ENCODE measurements at places on chromosomes 16 and 17.

GRCh38 chr17:77601054-77601979, 357.2 kb upstream of the TNRC6C start:
- no peak for DNase-seq

DNA sequence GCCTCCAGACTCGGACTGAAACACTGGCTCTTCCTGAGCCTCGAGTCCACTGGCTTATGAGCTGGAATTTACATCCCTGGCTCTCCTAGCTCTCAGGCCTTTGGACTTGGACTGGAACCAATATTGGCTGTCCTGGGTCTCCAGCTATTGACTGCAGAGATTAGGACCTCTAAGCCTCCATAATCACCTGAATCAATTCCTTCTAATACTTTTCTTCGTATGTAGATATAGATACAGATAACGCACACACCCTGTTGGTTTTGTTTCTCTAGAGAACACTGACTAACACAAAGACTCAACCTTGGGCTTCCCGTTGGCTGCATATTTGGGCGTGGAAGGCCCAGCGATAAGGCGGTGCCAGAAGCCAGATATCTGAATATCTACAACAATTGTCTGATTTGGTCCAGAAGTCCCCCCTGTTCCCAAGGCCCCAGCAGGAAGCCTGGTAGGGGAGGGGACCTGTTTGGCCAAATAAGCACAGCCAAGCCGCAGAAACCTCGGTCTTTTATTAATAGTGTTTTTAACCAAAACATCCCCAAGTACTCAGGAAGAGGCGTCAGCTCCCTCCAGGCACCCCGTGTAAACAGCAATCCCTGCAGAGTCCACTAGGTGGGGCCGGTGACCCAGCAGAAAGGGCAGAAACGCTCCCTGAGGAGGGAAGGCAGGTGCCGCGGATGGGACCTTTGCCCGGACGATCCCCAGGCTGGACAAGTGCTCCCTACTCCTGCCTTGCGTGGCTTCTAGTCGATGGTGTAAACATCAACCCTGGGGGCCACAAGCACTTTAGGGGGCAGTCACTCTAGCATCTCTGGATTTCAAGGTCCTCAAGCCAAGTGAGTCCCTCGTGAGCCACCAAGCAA, 57.0 kb downstream of the ABR start:
- DNase-seq, result peak; percentile 87

DNA sequence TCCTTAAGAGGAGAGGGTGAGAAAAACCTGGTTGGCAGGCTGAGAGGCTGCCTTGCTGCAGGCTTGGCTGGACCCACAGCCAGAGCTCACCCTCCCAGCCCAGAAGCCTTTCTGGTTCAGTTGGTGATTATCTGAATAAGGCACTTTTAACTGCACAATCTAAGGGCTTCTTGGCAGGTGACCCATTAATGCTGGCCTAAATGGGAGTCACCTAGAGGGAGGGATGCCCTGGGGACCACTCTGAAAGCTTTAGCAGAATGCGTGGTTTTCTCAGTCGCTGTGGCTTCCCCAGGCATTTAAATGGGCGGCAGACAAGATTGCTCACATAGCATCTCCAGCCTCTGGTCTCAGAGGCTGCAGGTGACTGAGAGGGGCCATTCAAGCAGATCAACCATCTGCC, 33.2 kb upstream of the SHISA9 start:
- DNase-seq, result no peak

GRCh38 chr17:55063885-55064874, 95.6 kb downstream of the STXBP4 start:
- no peak for DNase-seq

- peak; percentile 49 for DNase-seq
These were observed 1.2 kb downstream of the GRB2 start for GRCh38 chr17:75404223-75404730.

- no peak for DNase-seq
These were observed 54.5 kb downstream of the MRC2 start for GRCh38 chr17:62681939-62682381.

DNA sequence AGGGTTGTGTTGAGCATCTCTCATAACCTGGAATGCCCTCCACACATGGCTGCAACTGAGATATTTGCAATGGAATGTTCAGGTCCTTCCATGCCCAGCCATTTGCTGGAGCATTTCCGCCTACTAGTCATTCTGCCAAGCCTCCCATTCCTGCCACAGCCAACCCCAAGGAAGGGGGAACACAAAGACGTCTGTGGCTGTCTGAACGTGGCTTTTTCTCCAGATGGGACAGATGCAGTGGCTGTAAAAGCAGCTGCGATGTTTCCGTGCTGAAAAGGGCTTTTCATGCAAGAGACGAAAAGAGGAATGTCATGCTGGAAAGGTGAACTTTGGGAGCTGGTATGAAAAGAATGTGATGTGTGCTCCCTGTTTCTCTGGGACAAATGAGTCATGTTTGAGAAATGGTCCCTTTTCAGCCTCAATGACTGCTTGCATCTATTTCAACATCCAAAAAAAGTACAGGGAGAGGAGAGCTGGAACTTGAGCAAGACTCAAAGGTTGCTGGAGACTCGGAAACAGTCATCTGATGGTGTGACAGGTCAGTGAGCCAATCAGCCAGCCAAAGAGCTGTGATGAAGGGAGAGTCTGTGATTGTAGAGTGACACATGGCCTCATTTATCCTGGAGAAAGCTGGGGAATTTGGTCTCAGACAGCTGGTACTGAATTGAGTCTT, 208.9 kb downstream of the SHISA9 start:
- no peak for DNase-seq
